IMR-90 (cell line): ENCODE measurements at places on chromosomes 5 and 9.

DNA sequence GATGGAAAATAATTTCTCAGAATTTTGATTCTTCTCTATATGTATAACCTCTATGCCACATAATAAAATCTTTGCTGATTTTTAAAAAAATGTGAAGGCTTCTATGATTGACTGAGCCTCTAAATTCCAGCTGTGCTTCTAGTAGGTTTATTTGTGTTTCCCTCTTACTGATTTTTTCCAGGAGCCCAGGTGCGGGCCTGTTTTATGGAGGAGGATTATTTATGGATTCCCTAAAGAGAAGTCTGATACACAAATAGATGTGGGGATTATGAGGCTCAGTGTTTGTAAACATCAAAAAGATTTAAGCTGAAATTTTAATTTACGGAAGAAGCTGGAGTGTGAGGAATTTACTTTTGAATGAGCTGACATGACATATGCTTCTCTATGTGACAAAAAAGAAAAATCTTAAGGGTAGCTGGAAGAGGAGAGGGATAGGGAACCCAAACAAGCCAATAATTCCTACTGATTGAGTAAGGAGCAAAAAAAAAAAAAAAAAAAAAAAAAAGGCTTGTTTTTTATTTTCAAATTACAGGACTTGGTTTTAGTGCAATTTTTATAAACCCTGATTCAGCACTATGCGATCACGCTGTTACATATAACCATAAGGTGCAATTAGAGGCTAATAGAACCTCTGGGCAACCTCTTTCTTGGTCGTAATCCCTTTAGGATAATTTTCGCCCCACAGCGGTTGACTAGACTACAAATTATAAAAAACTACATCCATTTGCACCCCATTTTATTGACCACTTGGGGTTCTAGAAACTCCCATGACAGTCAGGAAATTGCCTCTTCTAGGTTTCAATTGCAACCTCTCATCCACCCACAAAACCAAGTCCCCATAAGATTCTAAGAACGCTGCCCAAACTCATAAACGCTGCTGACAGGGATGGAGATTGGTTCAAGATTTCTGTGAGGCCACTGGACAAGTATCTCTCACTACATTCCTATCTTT, 44.4 kb upstream of the RAI14 start:
- no peak for DNase-seq

DNA sequence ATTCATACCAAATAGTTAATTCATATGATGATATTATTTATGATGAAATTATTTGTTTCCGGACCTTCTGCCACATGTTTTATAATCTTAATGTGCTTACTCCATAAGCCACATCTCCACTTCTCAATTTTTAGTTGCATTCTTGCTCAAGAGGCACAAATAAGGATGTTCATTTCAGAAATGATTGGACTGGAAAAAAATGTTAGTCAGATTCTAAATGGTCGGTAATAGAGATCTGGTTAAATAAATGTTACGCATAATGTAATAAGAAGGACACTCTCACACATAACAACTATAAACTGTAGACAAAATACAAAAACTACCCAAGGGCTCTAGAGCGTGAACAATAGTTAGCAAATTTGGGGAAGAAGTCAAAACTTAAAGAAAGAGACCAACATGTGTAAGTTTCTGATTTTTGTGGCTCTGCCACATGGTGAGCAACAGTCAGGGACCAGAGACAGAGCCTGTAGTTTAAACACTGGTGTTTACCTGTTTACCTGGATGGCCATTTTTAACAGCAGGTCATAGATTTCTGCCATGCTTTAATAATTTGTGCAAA, 554.3 kb upstream of the CLINT1 start:
- DNase-seq: no peak

GRCh38 chr5:148776780-148777179, 49.6 kb upstream of the ADRB2 start:
- peak; percentile 84 for DNase-seq

GRCh38 chr5:140312067-140312790, 9.3 kb upstream of the PFDN1 start:
- peak; percentile 99 for DNase-seq

DNA sequence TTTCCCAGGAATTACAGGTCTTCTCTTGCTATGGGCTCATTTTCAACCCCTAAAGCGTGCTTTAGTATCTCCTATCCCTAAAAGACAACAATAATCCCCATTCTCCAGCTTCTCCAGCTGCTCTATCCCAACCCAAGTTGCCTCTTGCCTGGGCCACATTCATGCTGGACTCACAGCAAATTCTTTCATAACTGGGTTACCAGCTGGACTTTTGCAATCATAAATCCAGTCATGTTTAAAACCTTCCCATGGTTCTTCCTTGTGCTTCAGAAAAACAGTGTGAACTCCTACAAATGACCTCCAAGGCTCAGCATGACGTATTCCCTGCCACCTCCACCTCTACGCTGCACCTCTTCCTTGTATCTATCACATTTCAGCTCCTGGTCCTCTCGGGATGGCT, 346.9 kb downstream of the GADD45G start:
- peak; percentile 16 for DNase-seq
